ENCODE measurements at places on chromosomes 7 and 10. TPM values are rescaled to one million over a fixed set of nuclear protein-coding genes. Genes with fewer than 3 reads are reported as not detected.
A peak's percentile ranks its signal among the peaks of the same experiment; 100 is the strongest.

Gene PRLHR
- 1.4 TPM for total RNA-seq

Gene OPALIN
- total RNA-seq = 1.4 TPM

Gene ATP6V0E2
- total RNA-seq = 4.8 TPM

Gene NANOS1
- 3.1 TPM for total RNA-seq

Gene GRID2IP
- 0.96 TPM for total RNA-seq

Gene RTKN2
- 5.1 TPM for total RNA-seq

GRCh38 chr7:95250571-95250970 is 73.8 kb downstream of the PON1 start:
- DNase-seq = no peak

DNA sequence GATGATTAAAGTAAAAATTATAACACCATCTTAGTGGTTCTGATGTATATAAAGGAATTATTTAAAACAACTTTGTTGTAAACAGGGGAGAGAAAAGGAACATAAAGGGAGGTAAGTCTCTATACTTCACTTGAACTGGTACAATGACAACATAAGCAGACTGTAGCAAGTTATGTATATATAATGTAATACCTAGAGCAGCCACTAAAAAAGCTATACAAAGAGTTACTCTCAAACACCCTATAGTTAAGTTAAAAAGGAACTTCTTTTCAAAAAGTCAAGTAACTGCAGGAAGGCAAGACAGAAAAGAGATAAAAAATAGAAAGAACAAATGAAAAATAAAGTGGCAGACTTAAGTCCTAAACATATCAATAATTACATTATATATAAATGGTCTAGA is 82.3 kb downstream of the ZNF503 start:
- no peak for DNase-seq

- no peak for DNase-seq
Measured at GRCh38 chr7:111264981-111265380, 174.1 kb downstream of the LRRN3 start.

GRCh38 chr7:141641876-141642275 is 60.1 kb downstream of the DENND11 start:
- no peak for DNase-seq

- DNase-seq = no peak
Measured at GRCh38 chr7:99791021-99791420, 7.0 kb upstream of the CYP3A4 start.

- peak; percentile 39 for DNase-seq
Measured at GRCh38 chr7:45574669-45575500, 717 bp downstream of the ADCY1 start.

- DNase-seq = no peak
Measured at GRCh38 chr7:26097837-26098668, 53.9 kb upstream of the NFE2L3 start.

- peak; percentile 48 for DNase-seq
Measured at GRCh38 chr7:91149341-91150246, 114.6 kb upstream of the FZD1 start.

DNA sequence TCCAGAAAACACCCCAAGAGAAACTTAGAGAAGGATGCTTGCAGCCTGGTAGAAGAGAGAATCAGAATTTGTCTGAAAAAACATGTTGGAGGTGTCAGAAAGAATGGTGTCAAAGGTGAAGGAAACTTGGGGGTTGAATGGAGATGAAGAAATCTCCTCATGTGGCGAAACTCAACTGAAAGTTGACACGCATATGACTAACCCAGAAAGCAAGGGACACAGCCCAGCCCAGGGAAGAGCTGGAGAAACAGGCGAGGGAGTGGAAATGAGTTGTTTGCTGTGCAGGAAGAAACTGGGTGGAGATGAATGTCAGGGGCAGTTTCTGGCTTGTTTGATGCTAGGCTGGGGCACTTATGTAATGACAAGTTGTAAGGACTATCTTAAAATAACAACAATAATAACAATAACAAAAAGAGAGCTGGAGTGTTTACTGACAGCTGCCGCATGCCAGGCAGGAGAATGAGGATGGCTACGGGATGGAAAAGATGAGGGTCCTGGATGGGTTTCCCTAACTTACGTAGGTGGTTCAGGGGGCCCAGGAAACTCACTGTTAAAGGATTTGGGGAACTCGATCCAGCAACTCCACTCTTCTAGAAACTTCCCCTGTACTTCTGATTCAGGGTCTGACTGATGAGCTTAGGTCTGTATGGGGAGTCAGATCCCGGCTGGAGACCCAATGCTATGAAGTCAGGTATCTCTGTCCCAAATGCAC is 57.4 kb downstream of the MAP3K8 start:
- DNase-seq = no peak

DNA sequence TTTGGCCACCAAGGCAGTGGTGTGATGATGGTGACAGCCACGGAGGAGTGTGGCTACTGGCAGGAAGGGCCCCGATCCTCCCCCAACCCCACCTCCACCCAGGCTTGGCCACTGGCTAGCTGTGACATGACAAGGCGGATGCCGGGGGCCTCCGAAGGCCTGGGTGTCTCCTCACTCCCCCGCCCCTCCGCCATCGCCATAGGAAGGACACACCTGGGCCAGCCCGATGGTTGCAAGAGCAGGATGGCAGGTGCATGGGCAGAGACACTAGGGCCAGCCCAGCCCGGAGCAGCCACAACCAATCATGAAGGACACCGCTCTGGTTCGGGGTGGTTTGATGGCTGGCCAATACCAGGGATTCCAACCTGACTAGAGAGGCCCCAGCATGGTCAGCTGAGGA is 81.0 kb downstream of the PTPRN2 start:
- DNase-seq = no peak

GRCh38 chr7:8435590-8436545 is 2.5 kb downstream of the NXPH1 start:
- no peak for DNase-seq

DNA sequence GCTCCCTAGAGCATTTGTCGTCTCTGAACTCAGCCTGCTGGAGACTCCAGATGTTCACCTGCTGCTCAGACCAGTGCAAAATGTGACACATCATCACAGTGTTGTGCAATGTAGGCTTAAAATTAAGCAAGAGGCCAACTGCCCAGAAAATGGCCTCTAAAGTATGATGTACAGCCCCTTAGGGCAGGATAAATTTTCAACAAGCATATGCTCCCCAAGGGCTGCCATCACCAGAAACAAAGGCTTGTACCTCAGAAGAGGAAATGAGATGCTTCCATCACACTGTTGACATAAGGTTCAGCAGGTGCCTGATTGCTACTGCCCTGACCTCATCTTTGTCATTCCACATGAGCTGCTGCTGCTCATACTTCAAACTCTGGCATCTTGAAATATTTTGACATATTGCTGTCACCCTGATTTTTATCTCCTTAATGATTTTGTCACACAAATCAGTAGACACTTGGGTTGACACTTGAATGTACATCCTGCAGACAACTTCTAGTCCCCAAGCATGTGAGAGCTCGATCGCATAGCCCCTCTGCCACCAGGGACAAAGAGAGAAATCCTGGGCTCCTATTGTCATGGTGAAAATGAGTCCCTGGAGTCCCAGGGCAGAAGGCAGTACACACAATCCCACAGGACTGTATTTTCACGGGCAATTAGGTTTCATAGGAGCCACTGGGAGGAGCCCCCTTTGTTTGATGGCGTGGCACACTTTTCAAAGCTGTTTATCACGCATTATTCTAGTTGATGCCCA is 219.7 kb upstream of the STK17A start:
- DNase-seq = peak; percentile 17

DNA sequence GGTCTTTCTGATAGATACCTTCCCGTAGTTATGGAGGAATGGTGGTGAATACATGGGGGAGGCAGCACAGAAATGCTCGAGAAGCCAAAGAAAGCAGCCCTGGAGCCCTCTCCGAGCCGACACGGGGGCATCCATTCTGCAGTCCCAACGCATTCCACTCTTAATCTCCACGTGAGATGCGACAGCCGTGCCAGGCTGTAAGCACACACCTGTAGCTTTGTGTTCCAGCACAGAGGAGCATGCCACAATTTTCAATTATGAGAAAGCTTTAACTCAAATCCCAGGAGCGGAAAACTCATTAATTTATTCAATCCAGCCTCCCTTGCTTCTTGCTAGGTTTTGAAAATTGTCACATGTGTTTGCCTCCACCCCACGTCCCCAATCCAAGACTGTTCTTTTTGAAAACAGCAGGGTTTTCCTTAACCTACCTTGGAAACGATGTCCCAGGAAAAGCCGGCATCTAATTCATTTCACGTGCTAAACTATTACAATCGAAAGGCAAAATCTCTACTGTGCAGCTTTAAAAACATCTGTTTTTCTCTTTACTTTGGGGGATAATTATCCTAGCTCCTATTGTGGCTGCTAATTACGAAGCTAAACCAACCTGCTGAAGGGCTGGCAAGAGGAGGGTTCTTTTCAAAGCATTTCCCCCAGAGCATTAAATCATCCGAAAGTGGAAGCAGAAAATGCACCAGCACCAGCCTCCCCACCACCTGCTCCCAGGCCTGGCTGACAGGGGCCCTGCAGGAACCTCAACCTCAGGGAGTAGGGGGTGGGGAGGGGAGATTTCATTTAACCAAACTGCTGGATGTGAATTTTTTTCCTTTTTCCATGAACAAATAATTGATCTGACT is 56.0 kb upstream of the CHST15 start:
- DNase-seq = no peak
